Stimulated activated CD8-positive, alpha-beta memory T cell treated with anti-CD3 and anti-CD28 coated beads, Interleukin-2, amount 100 ng/mL, for 48 hours (primary cell): ENCODE measurements at places on chromosomes 16 and 17.

- DNase-seq = no peak
Measured at GRCh38 chr17:11952610-11953009, 44.7 kb downstream of the ZNF18 start.

- no peak for DNase-seq
Measured at GRCh38 chr16:27320261-27321012, 6.7 kb downstream of the IL4R start.

DNA sequence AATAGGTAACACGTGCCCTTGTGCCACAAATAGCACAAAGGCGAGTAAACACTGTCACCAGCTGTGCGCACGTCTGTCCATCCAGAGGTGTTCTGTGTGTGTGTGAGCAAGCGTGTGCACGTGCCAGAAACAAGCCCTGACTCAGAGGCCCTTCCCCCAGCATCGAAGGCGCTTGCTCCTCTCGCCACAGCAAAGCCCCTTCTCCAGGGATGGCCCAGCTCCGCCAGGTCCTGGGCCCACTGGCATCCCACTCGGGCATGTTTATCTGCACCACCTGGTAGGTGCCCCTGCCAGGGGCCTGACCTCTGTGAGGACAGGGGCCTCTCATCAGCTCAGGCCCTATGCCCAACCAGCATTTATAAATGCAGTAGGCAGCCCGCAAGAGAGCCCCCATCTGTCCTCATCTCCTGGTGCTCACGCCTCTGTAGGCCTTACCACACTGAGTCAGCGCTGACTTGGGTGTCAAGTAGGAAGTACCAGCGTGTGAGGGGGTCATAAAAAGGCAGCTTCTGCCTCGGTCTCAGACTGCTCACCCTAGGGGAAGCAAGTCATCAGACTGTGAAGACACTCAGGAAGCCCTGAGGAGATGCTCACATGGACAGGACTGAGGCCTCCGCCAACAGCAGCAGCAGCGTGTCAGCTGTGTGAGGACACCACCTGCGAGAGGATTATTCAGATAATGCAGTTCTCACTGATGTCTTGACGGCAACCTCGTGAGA, 10.8 kb downstream of the TMEM235 start:
- no peak for DNase-seq

GRCh38 chr16:80231121-80231520, 309.7 kb upstream of the DYNLRB2 start:
- no peak for DNase-seq

- no peak for DNase-seq
Measured at GRCh38 chr16:71408536-71408935, 33.3 kb downstream of the TLE7 start.

- no peak for DNase-seq
Measured at GRCh38 chr17:81498953-81499600, 13.5 kb downstream of the ACTG1 start.

DNA sequence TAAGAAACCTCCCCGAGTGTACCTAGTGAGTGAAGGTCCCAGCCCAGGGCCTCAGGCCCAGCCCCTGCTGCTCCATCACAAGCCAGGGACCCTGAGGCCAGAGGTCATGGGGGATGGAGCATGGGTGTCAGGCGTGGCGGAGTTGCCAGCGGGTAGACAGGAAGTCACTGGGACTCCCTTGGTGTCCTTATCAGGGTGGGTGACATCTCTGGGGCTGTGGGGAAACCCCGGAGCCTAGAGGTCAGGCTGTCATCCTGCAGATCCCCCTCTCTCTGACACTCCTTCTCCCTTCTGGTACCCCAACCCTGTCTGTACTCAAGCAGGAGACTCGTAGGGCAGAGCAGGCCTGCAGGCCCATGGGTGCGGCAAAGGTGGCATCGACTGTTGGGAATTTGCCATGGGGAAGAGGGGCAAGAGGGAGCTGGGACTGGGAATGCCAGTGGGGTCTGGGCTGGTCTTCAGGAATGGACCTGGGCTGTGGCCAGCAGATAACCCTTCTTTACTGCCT, 10.8 kb upstream of the ADGRG1 start:
- DNase-seq = no peak

- DNase-seq = no peak
Measured at GRCh38 chr17:17609121-17609520, 17.6 kb upstream of the PEMT start.

DNA sequence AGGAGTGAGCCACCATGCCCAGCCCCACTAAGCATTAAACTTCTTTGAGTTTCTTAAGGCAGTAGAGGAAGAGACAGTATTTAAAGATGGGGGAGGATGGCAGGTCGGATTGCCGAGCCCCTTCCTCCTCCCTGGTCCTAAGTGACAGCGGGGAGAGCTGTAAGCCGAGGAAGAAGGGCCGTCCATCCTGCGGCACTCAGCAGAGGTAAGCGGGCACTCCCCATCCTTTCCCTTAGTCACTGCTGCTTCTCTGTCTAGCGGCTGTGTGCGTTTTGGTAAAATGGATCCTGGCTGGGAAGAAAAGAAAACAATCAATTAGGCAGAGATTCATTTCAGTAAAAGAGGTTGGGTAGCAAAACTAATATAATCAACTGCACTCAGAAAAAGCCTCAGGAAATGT, 13.9 kb downstream of the DNAAF1 start:
- no peak for DNase-seq

- DNase-seq = no peak
Measured at GRCh38 chr16:82037251-82037650, 2.2 kb downstream of the HSD17B2 start.

DNA sequence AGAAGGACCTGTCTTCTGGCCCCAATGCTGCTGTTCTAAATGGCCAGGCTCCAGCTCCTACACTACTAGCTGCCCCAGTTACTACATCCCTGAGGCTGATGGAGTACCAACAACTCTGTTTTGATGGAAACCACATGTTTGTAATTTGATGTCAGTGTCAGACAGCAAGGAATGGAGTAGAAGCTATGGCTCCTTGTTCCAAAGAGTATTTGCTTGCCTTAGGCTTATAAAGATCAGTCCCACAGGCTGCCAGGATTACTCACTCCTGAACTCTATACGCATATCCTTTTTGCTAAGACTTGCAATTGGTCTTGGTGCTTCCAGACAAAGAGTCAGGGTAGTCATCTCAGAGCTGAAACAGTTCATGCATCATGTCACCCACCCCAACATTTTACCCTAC, 139.6 kb downstream of the HS3ST3A1 start:
- DNase-seq = no peak

- DNase-seq = no peak
Measured at GRCh38 chr17:59707971-59708430, 547 bp downstream of the VMP1 start.

- DNase-seq = no peak
Measured at GRCh38 chr17:47703191-47703591, 9.2 kb downstream of the TBKBP1 start.

GRCh38 chr17:8465356-8465755, 29.7 kb downstream of the NDEL1 start:
- DNase-seq = no peak

DNA sequence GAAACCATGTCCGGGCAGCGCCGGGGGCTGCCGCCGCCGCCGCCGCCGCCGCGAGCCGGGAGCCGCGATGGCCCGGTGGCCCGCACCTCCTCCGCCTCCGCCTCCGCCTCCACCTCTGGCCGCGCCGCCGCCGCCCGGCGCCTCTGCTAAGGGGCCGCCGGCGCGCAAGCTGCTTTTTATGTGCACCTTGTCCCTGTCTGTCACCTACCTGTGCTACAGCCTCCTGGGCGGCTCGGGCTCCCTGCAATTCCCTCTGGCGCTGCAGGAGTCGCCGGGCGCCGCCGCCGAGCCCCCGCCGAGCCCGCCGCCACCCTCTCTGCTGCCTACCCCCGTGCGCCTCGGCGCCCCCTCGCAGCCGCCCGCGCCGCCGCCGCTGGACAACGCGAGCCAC, 587 bp downstream of the HS3ST4 start:
- DNase-seq = no peak

DNA sequence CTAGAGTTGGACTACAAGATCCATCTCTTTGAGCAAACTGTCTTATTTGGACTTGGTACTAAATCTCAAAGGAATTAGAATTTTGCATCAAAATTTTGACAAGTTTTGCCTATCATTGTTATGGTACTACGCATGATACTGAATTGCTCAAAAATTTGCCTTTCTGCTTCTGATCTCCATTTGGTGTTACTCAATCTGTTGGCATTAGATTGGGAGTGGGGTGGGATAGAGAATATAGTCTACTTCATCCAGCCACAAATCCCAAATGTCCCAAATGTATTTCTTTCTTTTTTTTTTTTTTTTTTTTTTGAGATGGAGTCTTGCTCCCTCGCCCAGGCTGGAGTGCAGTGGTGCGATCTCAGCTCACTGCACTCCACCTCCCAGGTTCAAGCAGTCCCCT, 204.8 kb downstream of the TANC2 start:
- DNase-seq = no peak

GRCh38 chr17:4334776-4335584, 31.5 kb downstream of the UBE2G1 start:
- no peak for DNase-seq

DNA sequence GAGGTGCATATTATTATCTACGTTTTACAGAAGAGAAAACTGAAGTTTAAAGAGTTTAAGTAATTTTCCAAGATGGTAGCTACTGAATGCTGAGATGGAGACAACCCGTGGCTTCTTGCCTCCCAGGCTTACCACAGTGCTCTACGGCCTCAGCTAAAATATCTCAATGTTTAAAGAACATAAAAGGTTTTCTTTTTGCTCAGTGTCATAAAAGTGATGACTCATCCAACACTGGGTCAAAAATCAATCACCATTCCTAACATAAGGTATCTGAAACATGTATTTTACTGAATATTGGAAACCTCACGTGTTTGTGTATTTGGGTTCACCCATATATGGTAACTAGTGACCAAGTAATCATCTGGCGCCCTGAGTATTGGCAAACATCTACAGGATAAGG, 18.4 kb downstream of the ABCA9 start:
- no peak for DNase-seq

- no peak for DNase-seq
Measured at GRCh38 chr17:27244491-27245223, 49.3 kb upstream of the WSB1 start.

DNA sequence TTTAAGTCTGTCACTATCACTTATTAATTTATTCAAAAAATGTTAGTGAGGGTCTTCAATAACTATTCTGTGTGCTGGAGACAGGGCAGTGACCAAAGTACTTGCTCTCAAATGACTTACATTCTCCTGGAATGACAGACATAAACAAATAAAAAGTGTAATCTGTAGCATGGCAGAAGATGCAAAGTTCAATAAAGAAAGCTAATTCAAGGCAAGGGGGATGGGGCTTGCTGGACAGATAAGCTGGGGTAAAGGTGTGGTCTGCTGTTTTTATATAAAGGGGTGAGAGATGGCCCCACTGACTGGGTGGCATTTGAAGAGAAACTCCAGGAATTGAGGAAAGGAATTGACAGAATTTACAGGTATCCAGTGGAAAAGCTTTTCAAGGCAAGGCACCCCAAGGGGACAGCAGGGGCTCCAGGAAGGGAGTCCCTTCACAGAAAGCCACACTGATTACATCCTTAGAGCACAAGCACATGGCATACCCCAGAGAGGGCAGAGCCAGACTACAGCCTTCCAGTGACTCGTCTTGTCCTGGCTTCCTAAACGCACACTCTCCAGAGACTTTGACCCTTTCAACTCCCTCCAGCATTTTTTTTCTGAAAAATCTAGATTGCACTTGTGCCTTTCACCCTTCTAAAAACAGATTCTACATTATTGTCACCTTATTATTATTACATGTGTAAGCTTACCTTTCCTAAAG, 123.7 kb upstream of the HS3ST3A1 start:
- no peak for DNase-seq

DNA sequence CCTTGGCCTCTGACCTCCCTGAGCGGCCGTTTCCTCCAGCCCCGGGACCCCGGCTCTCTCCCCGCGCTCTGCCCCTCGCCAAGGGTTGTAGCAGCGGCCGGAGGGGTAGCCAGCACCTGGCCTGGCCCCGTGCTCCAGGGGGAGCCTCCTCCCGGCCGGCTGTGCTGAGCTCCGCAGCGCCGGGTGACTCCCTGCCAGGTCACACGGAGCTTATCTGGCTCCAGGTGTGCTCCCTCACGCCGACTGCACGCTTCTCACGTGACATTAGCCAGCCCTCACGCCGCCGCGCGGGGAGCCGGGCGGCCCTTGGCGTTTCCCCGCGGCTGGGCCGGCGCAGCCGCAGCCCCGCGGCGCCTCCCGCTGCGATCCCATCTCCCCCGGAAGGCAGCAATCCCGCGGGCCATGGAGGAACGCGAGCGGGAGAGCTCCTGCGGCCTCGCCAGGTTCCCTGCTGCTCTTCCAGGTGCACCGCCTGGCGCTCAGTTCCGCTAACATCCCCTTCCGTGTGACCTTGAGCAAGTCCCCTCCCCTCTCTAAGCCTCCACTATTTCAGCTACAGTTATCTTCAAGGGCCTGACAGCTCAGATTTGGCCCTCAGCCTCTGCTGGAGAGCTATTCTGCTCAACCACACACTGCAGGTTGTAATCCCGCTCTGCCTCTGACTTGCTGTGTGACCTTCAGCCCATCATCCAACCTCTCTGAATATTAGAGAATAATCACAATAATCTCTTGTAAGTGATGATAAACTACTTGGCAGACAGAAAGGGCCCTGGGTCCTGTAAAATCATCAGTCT, 3.4 kb downstream of the MYO18A start:
- no peak for DNase-seq

DNA sequence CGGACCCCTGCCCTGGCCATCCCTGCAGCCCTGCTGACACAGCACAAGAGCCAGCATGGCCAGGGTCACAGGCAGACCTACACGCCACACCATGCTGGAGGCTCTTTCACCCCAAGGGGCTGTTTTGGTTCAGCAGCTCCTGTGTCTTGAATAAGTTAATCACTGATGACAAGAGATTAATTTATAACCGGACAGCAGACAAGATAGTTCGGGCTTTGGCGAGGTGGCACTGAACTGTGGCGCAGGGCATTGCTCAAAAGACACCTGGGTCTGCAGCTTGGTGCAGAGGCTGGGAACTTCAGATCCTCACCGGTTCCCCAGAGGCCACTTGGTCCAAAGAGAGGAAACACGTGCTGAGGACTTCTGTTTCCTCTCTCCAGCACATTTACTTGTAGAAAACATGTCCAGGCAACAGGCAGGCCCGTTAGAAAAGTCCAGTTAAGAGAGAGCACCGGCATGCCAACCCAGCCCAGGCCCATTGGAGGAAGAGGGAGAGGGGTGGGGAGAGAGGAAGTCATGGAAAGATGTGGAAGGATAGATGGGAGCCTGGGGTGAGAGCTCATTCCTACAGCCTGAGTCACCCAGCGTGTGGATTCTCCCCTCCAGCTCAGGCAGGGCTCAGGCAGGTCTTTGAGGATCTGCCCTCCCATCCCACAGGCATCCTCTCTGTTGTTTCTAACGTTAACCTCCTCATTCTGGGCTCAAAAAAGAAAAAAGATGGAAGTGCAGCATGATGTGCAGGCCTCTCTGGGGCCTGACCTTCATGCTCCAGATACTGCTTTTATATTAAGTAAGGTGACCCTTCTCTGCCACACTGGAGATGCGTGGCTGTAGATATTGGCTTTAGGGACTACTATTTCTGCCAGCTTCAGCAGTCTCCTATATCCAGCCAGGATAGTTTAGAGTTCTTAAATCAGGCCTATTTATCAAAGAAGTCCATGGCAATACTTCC, 80.0 kb upstream of the HNF1B start:
- DNase-seq = no peak

GRCh38 chr17:39001703-39002637, 34.8 kb upstream of the FBXO47 start:
- no peak for DNase-seq
